HAP-1 (cell line): ENCODE measurements at places on chromosomes 7 and 10.

- no peak for DNase-seq
Observed at GRCh38 chr10:117488004-117488403, 54.5 kb upstream of the EMX2 start.

DNA sequence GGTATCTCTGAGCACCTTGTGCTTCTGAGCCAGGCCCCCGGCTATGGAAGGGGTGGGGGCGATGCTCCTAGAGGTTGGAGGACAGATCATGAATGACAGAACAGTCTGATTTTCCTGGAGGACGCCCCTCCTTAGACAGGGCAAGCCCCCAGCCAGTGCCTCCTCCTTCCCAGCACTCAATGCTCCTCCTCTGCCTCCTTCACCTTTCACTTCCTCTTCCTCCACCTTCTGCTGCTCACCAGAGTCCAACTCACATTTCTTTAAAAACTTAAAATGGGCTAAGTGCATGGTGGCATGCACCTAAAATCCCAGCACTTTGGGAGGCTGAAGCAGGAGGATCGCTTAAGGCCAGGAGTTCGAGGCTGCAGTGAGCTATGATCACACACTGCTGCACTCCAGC, 71.1 kb upstream of the CUX1 start:
- no peak for DNase-seq

DNA sequence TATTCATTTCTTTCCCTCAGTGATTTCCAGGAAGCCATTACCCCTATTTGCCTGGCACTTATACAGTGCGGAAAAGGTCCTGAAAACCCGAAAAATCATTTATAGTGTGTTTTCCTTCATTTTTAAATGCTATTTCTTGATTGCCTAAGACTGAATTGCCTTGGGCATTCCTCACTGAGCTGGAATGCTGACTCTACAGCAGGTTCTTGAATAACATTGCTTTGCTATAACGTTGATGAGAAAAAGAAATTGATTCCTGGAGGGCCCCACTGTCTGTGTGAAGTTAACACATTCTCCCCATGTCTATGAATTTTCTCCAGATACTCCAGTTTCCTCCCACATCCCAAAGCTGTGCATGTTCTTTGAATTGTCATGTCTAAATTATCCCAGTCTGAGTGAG, 308.5 kb downstream of the EXOC4 start:
- DNase-seq = no peak

DNA sequence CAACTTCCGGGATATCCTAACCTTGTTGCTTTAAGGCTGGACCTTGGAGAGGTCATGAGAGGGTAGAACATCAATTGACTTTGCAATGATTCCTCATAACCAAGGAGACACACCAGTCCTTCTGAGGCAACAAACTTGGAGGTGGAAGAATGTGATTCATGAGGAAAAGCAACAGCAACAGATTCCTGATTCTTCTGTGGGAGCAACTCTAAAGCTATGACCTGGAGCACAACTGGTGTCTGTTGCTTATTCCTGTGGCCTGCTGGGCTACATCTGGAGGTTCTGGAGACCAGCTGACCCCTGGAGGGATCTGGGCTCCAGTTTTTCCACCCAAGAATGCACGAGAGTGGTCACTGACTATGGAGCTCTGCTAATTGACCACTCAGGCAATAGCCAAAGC, 116.6 kb downstream of the CREB5 start:
- DNase-seq = no peak

DNA sequence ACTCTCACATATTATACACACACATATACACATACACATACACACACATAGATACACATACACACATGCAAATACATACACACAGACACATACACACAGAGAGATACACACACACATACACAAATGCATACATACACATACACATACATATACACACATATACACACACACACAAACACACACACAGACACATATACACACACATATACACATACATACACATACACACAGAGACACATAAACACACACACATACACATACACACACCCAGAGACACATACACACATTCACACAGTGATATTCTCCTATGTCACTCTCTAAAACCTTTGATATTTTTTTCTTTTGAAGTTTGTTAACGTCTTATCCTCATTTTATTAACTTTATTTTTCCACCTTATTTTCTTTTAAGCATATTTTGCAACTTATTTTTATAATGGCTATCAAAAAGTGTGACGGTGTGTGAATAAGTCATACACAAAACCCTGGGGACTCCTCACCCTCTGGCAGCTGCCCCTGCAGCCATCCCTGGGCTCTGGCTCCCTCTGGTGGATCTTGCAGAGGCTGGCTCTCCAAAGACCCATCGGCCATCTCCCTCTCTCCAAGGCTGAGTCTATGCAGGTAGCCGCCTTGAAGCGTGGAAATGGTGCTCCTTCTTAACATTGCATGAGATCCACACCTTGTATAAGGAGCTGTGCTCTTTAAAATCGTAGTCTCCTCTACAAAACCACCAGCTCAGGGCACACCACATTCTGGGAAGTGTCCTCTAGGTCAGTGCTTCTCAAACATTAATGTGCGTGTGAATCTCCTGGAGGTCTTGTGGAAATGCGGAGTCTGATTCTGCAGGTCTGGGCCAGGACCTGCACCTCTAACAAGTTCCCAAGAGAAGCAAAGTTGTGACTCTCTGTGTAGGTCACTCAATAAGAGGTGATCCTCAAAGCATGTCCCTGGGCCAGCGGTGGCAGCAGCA, 4.1 kb upstream of the C10orf120 start:
- peak; percentile 31 for DNase-seq

GRCh38 chr7:114413761-114414155, 857 bp upstream of the FOXP2 start:
- DNase-seq = no peak
